ENCODE measurements at places on chromosomes 12 and 14. TPM values are rescaled to one million over a fixed set of nuclear protein-coding genes. Genes with fewer than 3 reads are reported as not detected.

The KRT6C gene
- total RNA-seq: not detected

GRCh38 chr12:92194561-92194960 is 48.9 kb upstream of the BTG1 start:
- DNase-seq: no peak
- H3K4me3 ChIP-seq: no peak overlapping the region
- H3K4me1 ChIP-seq: peaks cover 4% of the 10 kb centered on the region
- no peak overlapping the region for H3K27ac ChIP-seq
- H3K27me3 ChIP-seq: no peaks in the 10 kb centered on the region

DNA sequence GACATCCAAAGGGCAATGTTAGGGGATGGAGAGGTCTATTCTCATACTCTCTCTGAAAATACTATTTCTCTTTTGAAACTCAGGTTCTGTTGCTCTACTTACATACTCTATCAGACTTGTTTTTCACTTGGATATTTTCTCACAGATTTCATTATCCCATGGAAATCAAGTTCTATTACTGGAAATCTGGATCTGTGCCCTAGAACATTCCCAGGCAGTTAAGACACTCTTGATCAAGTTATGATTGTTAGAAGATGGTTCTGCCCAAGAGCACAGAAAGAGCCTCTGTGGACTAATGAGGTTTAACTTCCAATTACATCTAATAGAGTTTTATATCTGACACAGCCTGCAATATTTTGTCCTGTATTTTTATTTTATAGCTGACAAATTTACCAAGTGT is 591.0 kb upstream of the ATP2B1 start:
- H3K4me1 ChIP-seq: peaks cover 23% of the 10 kb centered on the region
- DNase-seq: no peak
- peaks cover 13% of the 10 kb centered on the region for H3K27me3 ChIP-seq

DNA sequence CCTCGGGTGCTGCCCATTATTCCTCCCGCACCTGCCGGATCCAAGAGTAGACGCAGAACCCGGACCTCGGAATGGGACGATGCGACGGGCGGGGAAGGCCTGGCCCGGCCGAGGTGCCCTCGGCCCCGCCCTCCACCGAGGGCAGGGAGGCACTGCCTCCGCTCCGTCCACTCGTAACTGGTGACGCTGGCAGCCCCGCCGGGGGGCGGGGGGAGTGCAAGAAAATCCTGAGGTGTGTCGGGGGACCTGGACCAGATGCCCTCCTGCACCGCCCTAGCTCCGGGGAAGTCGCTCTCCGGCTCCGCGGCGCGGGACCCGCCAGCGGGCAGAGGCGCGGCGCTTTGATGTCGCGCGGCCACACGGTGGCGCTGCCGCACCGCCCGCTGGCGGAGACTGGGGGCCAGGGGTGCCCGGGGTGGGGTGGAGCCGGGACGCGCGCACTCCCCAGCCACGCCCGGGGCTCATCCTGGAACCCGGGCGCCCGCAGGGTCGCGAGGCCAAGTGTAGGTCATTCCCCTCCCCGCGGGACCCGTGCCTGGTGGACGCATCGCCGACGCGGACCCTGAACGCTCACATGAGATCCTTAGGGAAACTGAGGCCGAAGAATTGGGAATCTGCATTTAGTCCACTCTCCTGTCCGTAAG is 202.8 kb downstream of the TTC8 start:
- peak; percentile 76 for DNase-seq
- H3K4me1 ChIP-seq: peaks cover 2% of the 10 kb centered on the region
- peak overlapping the region; percentile 60 for H3K4me3 ChIP-seq
- H3K27ac ChIP-seq: no peak overlapping the region
- H3K36me3 ChIP-seq: no peaks in the 10 kb centered on the region

The GUCY2C gene
- total RNA-seq: not detected

GRCh38 chr14:68784978-68785533 is 7.8 kb downstream of the ZFP36L1 start:
- peaks cover 87% of the 10 kb centered on the region for H3K4me1 ChIP-seq
- peaks cover 33% of the 10 kb centered on the region for H3K36me3 ChIP-seq
- no peak for DNase-seq

The STYK1 gene
- not detected for total RNA-seq

GRCh38 chr12:30251546-30251945 is 444.1 kb downstream of the IPO8 start:
- H3K4me3 ChIP-seq: no peak overlapping the region
- H3K36me3 ChIP-seq: no peaks in the 10 kb centered on the region
- H3K4me1 ChIP-seq: no peaks in the 10 kb centered on the region
- H3K27me3 ChIP-seq: no peaks in the 10 kb centered on the region

The SLC5A8 gene
- total RNA-seq: not detected

DNA sequence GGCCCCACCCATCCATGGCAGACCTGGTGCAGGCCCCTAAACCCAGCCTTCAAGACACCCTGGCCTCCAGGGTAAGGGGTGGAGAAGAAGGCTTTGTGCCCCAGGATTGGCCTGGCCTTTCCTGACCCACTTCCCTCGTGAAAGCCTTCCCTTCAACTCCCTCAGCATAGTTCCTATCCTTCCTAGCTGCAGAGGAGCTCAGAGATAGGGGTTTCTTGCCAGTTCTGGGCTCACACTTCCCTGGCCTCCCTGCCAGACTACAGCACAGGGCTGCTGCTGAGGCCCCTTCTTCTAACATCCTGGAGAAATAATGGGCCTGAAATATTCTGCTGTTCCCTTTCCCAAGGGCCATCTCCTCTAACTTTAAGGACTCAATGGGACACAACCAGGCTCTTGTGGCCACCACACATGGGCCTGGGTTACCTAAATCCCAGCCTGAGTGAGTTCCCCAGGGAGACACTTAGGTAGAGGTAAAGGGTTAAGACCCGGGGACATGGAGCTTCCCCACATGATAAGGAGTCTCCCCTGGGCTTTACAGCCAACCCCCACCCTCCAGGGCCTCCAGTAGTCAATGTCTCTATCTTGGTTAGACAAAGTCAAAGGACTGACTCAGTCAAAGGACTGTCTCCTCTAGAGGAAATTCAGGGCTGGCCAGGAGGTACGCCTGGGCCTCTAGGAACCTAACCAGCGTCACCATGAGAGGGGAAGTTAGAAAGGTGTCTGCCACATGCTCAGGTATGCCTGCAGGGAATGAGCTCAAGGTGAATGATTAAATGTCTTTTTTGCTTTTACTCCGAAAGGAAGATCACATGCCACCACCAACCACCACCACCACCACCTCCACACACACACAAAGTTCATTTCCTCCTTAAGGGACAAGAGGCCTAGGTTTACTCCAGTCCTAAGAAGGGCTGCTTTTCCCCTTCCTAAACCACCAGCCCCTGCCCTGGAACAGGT is 7.1 kb downstream of the ZFP36L1 start:
- DNase-seq: peak; percentile 52
- peak overlapping the region; percentile 86 for H3K27ac ChIP-seq
- no peak overlapping the region for H3K4me3 ChIP-seq
- peaks cover 41% of the 10 kb centered on the region for H3K36me3 ChIP-seq
- H3K4me1 ChIP-seq: peaks cover 80% of the 10 kb centered on the region

DNA sequence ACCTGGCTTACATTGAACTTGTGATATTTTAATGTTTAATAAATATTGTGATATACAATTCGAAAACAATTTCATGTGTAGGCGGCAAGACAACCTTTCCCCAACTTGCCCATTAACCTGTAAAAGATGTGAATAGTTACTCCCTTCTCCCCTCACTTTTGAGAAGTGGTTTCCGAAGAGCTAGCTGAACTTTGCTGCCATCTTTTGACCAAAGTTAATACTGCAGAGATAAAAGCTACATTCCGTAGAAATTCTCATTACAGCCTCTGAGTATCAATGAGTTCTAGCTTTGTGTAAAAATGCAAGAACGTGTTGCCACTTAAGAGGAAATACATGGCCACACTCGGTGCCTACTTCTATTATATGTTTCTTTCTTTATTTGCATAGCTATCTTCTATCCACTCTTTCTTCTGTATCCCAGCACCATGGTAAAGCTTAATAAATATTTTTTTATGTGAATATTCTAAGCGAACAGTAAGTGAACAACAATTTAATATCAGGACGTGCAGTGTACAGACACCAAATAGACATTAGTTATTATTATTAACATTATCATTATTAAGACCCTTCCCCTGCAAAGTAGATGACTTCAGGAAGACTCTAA is 105.1 kb upstream of the TMEM260 start:
- no peak for DNase-seq
- no peak overlapping the region for H3K4me3 ChIP-seq
- no peak overlapping the region for H3K27ac ChIP-seq
- H3K4me1 ChIP-seq: no peaks in the 10 kb centered on the region
- no peaks in the 10 kb centered on the region for H3K27me3 ChIP-seq

Measured in activated CD4-positive, alpha-beta T cell treated with anti-CD3 and anti-CD28 coated beads for 36 hours (primary cell).